Stimulated activated CD8-positive, alpha-beta memory T cell treated with anti-CD3 and anti-CD28 coated beads, Interleukin-15, amount 100 ng/mL, for 24 hours (primary cell): ENCODE measurements at places on chromosomes 2 and 18.

DNA sequence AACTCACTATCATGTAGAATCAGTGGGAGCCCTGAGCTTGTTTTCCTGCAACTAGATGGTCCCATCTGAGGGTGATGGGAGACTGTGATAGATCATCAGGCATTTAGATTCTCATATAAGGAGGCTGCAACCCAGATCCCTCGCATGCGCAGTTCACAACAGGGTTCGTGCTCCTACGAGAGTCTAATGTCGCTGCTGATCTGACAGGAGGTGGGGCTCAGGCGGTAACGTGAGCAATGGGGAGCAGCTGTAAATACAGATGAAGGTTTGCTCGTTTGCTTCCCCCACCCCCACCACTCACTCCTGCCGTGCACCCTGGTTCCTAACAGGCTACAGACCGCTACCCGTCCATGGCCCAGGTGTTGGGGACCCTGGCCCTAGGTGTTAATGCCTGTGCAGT is 113.6 kb downstream of the RNF144A start:
- no peak for DNase-seq

GRCh38 chr2:110875384-110875725 is 143.0 kb downstream of the ACOXL start:
- DNase-seq: no peak

GRCh38 chr18:3675994-3676393 is 226.0 kb downstream of the TGIF1 start:
- no peak for DNase-seq

DNA sequence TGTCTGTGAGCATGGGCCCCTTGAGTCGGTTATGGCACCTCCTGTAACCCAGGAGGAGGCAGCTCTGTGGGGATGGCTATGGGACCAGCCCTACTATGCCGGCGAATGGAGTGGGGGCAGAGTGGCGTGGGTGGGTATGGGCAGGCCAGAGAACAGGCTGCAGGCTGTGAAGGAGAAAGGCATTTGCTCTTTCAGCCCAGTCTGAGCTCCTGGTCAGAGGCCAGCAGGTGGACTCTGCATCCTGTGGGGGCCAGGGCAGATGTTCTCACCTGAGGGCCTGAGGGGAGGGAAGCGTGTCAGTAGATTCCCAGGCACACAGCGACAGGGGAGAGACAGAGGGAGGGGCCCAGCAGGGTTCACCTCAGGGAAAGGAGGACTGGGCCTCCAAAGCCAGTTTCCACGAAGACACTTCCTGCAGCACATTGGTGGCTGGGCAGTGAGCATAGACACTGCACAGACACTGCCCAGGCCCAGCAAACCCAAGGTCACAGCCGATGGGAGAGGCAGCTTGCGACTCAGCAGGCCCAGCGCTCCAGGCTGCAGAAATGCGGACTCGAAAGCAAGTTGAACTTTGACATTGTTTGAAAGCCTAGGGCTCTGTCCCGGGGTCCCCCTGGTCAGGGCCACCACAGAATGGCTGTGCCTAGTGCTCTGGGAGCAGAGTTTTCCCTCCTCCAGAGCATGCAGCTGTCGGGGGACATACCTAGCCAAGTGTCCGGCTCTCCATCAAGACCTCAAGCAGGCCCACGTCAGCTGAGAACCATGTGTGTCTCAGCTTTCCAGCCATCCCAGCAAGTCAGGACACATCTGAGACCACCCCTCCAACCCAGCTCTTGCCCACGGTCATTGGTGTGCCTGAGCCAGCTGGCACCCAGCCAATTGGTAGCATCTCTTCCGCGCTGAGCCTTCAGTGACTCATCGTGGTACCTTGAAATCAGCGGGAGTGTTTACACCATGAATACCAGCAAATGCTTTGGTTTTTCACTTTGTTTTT is 53.8 kb downstream of the TGOLN2 start:
- no peak for DNase-seq

GRCh38 chr2:29072971-29073725 is 1.2 kb downstream of the PCARE start:
- no peak for DNase-seq

DNA sequence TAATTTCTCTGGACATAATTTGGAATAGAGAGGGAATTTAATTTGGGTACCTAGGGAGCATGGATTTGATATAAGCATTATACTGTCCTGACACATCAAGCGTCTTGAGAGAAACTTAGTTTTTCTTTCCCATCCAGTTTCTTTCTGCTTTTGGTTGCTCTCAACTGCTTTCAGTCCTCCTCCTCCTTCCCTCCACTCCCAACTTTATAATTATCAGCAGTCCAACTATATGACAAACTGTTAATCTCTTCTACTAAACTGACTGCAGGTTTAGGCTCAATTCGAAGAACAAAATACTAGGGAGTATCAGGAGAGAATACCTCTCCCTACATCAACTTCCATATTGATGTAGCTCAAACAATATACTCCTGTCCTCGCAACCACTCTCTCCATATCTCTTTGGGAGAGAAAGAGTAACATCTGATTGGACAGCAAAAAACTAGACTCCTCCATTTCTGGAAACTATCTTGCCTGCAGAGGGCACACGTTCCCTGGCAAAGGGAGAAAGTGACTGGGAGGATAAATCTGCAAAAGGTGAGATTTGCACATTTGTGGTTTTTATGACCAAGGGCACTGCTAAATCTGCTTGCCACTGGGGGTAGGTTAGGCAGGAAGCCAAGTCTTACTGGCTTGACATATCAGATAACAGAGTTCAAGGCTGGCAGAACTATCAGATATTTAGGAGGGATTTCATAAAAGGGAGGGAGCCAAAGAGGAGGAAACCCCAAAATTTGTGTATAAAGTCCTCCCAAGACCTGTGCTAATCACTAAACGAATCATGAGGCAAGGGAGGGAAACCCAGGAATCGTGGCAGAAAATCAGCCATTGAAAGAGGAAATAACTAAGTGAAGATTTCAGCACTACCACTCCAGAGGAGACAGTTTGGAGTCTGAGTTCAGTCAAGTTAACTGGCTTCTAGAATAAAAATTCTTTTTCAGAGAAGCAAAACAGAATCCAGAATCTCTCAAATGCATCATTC is 40.0 kb downstream of the ICA1L start:
- DNase-seq: no peak

- no peak for DNase-seq
Observed at GRCh38 chr18:58100154-58100553, 56.1 kb downstream of the NEDD4L start.

DNA sequence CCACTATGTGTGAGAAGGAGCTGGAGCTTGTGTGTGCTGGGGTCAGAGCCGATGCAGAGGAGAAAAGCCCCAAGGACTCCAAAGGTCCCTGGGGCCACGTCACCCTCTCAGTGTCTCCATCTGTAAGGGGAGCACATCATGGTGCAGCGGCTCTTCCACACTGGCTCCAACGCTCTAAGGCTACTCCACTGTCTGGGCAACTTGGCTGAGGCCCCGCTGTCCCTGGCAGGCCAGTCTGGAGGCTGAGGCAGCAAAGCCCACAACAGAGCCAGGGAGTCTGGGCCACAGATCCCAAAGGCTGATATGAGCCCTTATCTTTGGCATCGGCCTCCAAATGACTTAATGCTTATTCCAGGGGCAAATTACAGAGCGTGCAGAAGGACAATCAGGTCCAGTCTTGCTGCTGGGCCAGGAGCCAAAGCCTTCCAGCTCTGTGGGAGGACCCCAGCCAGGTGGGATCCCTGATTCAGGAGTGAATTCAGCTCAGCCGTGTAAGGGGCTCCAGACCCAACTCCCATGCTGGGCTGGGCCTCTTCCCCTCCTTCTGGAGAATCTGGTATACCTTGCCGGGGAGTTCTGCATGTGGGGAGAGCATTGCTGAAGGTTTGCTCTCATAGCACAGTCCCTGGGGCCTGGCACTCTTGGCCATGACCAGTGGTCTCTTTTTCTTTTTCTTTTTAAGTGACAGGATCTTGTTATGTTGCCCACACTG is 1.8 kb upstream of the DUSP2 start:
- no peak for DNase-seq

GRCh38 chr2:96115631-96116423 is 544 bp downstream of the ADRA2B start:
- no peak for DNase-seq

DNA sequence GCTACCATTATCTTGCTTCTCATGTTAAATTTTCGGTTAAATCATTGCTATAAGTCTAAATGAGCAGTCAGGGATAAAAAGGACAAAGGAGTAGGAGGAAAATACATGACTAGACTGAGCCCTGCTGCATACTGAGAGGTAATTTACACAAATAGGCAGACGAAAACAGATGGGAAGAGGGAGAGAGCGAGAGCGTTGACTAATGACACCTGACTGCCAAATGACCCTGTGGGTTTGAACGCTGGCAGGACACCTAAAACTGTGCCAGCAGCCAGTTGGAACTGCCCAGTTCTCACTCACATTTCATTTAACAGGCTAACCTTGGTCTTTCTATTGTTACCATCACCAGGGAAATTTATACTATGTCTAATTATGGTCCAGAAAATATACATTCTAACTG is 978.2 kb downstream of the CPS1 start:
- no peak for DNase-seq

GRCh38 chr18:68520406-68521075 is 194.4 kb downstream of the TMX3 start:
- no peak for DNase-seq

DNA sequence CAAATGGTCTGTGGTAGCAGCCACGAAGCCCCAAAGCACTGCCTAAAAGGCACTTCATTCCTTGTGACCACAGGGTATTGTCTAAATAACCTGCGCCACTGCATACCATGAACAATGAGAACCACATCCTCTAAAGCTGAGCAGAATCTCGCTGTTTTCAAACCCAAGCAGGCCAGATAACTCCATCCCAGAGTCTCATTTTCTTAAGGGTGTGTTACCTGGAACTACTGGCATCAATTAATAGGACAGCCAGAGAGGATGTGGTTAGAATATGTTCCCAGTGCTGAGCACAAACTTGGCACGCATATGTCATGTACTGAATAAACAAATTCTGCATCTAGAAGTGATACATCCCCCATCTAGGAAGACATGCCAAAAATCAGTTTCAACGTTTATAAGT is 13.0 kb downstream of the VPS4B start:
- DNase-seq: no peak

- no peak for DNase-seq
Observed at GRCh38 chr18:42620657-42621056, 494.8 kb downstream of the RIT2 start.

DNA sequence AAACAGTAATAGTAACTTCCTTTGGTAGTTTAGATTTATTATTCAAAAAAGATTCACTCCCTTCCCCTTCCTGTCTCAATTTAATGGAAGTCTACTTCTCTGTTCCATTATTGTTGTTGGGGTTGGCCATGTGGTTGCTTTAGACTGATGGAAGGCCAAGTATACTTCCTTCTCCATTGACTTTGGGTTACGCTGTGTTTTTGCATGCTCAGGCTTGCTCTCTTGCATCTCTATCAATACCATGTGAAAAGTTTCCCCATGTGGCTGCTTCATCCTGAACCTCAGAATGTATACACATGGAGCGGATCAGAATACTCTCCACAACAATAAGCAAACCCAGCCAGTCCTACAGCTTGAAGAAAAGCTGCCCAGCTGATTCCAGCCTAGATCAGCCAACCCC is 20.3 kb downstream of the CFAP210 start:
- DNase-seq: no peak

DNA sequence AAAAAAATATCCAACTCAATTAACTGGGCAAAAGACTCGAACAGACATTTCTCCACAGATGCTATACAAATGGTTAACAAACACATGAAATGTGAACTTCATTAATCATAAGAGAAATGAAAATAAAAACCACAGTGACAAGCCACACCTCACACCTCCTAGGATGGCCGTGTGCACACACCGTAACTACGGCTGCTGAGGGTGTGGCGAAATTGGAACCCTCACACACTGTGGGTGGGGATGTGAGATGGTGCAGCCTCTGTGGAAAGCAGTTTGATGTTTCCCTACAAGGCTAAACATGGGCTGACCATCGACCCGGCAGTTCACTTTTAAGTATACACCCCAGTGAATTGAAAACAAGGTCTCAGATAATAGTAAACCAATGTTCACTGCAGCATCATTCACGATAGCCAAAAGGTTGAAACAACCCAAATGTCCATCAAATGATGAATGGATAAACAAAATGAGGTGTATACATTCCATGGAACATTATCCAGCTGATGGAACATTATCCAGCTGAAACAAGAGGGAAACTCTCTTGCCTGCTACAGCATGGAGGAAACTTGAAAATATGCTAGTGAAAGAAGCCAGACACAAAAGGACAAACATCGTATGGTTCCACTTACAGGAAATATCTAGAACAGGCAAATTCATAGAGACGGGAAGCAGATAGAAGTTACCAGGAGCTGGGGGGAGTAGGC is 32.2 kb downstream of the ZAP70 start:
- no peak for DNase-seq

DNA sequence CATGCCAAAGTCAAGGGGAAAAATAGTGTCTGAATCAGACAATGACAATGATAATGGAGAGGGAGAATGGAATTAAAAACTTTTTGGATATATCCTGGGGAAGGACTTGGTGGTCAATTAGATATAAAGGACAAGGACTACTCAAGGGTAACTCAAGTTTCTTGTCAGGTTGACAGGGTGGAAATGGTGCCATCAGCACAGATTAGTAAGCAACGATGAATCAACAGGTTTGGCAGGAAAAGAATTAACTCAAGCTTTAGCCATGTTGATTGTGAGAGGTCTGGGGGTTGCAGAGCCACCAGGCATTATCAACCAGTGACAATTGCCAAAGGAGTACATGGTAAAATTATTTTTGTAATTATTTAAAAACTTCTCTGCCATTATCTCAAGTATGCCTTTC is 35.8 kb upstream of the SPATS2L start:
- no peak for DNase-seq
